Stimulated activated CD8-positive, alpha-beta memory T cell treated with anti-CD3 and anti-CD28 coated beads, Interleukin-4, amount 100 ng/mL, for 1 hour (primary cell): ENCODE measurements at places on chromosomes 2 and 18.

GRCh38 chr18:63363951-63364350 lies 3.1 kb downstream of the KDSR start:
- no peak for DNase-seq

DNA sequence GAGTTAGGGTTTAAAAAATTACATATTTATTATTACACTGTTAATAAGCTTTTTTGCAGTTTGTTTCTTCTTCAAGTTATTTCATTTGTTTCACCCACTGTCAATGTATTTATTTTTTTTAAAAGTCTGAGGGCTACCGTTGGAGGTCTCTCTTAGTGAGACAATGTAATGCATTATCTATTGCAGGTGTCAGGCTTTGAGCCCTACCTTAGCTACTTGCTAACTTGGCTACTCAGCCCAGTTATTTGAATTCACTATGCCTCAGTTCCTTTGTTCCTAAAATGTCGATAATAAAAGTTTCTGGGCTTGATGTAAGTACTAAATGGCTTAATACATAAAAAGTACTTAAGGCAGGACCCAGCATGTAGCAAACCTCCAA lies 458 bp upstream of the TFPI start:
- no peak for DNase-seq

GRCh38 chr2:42192652-42193566 lies 23.8 kb downstream of the EML4 start:
- DNase-seq = no peak

- DNase-seq = no peak
Measured at GRCh38 chr2:99775585-99775984, 285.8 kb upstream of the REV1 start.

- no peak for DNase-seq
Measured at GRCh38 chr2:224885836-224886547, 156.3 kb downstream of the DOCK10 start.

- DNase-seq = no peak
Measured at GRCh38 chr2:214069254-214069653, 341.6 kb upstream of the VWC2L start.

DNA sequence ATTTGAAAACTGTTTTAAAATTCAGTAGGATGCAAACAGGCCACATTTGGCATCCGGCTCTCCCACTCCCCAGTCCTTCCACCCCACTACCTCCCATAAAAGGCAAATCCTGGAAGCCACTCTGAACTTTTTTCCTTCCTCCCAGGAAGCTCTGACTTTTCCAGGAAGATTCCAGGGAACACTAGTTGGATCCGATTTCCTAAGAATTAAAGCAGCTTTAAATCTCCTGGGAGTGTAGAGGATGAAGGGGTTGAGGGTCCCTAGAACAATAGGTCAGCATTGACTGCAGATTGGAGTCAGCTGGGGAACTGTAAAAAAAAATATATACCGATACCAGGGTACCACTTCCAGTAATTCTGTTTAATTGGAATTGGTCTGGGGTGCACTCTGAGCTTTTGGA lies 76.9 kb downstream of the CRIM1 start:
- no peak for DNase-seq

DNA sequence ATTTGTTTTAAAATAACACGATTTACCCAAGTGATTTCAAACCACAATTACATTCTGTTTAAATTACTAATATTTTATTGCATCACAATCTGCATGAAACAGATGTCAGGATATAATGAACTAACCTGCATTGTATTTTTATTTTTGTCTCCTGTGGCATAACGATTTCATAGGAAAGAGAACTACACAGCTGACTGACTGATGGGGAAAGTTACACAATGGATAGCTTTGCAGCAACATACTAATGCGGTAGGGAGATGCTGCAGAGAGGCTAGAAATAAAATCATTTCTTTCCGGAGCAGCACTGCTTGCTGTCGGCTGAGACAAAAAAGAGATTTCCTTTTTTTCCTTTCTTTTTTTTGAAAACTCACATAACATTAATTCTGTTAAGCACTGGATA lies 36.9 kb downstream of the SCN1A start:
- no peak for DNase-seq

DNA sequence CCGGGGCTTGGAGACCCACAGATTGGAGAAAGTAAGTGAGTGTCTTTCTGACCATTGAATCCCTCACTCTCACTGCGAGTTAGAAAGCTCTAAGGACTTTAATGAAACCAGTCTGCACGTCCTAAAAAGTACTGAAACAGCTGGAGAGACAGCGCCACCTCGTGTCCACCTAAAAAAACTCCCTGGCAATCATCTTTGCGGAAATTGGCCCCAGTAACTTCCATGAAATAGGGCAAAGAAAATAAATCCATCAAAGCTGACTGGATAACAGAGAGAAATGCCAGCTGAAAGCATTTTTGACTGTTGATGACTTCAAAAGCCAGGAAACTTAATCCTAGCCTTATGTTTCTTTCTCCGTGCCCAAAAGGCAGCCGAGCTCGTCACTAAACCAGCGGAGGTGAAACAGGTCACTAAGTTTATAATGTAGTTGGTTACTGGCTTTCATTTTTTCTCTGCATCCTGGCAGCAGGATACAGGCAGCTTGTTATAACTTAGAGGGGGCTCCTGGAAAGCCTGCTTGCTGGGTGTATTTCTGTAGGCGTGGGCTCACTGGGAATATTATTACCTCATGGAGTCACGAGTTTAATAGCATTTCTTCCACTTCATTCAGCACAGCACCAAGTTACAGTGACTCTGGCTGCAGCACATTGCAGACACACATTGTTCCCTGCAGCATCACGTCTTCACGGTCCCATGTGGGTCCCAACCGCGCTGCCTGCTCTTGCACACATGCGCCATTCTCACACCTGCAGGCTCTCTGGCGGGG lies 266.5 kb downstream of the HRH4 start:
- peak; percentile 26 for DNase-seq

DNA sequence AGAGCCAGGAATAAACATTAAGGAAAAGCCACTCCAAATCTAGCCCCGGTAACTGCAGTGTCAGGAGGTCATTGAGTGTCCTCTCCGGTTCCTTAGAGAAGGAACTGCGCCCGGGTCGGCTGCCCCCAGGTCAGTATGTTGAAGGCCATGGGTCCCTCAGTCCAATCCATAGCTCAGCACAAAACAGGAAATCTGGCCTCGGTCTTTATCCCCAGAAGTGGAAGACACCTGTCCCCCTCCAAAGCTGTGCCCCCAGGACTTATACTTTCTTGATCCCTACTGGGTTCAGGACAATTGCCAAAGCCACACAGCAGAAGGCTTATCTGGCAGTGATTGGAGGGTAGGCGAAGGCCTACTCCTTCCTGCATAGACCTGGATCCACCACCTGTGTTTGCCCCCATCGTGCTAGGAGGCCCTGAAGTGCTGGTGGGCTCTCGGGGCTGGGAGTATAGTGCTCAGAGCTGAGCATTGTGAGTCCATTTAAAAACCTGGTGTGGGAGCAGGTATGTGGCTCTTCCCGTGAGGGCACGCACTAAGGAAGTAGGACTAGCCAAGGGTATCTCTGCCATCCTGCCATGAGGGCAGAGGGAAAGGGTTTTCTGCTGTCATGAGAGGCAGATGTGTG lies 178.6 kb downstream of the SEPTIN10 start:
- no peak for DNase-seq

GRCh38 chr2:16654833-16655444 lies 10.7 kb downstream of the CYRIA start:
- DNase-seq = no peak

- DNase-seq = no peak
Measured at GRCh38 chr2:159811232-159811631, 13.2 kb upstream of the CD302 start.

- DNase-seq = no peak
Measured at GRCh38 chr18:62498616-62499262, 24.1 kb upstream of the ZCCHC2 start.

GRCh38 chr2:45466053-45466452 lies 145.0 kb downstream of the SRBD1 start:
- DNase-seq = no peak

GRCh38 chr2:177314722-177315264 lies 50.3 kb upstream of the NFE2L2 start:
- DNase-seq = no peak

GRCh38 chr2:153091344-153091743 lies 372.9 kb downstream of the ARL6IP6 start:
- DNase-seq = no peak

DNA sequence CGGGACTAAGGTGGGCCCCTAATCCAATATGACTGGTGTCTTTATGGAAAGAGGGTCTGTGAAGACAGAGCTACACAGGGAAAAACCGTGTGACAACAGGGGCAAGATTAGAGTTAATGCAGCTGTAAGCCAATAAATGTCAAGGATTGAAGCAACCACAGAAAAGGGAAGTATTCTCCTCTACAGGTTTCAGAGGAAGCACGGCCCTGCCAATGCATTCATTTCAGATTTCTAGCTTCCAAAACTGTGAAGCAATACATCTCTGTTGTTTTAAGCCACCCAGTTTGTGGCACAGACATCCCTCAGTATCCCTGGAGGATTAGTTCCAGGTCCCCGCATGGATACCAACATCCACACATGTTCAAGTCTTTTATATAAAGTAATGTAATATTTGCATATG lies 48.8 kb downstream of the SPP2 start:
- no peak for DNase-seq

DNA sequence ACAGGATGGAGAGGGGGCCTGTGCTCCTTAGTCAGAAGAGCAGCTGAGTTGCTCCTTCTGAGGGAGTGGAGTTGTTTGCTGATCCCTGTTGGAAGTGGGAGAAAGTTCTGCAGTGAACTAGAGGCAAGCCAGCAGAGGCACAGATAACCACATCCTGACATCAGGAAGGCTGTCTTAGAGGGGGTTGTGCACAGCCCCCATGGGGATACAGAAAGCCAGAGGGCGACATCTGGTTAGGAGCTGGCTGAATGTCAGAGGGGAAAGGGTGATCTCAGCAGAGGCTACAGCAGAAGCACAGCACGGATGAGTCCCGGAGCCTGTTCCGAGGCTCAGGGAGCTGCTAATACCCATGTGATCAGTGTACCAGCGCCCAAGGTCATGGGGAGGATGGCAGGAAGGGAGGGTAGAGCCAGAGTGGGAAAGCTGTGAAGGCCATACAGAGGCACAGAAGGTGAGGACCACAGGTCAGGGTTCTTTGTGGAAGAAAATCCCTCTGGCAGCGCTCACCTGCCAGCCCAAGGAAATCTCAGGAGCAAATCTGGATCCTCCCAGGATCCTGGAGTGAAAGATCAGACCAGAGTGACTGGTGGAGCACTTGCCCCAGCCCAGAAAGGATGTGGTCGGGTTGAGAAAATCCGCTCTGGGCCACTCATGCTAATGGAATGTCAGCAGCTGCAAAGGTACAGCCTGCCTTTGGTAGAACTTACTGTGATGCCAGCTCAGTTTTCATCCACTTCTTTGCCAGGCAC lies 111.8 kb downstream of the STPG4 start:
- no peak for DNase-seq

- no peak for DNase-seq
Measured at GRCh38 chr2:219521066-219521880, 7.0 kb downstream of the ASIC4 start.

DNA sequence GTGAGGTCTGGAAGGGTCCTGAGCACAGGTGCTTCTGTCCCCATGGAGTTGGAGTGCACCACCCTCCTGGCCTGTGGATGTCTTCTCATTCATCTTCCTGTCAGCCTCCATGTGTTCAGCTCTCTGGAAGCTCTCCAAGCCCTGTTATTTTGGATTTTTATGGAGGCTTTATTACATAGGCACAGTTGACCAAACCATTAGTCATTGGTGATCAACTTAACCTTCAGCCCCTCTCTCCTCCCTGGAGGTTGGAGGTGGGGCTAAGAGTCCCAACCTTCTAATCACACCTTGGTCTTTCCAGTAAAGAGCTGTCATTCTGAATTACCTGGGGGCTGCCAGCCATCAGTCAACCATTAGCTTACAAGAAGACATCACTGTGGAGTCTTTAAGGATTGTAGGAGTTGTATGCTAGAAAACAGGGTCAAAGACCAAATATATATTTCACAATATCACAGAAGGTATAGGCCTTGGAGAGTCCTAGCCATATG lies 7.5 kb upstream of the MCFD2 start:
- DNase-seq = no peak

- no peak for DNase-seq
Measured at GRCh38 chr18:46242183-46242582, 138.0 kb downstream of the HAUS1 start.

- no peak for DNase-seq
Measured at GRCh38 chr2:140775411-140775810, 1355.4 kb downstream of the LRP1B start.

- no peak for DNase-seq
Measured at GRCh38 chr18:31268985-31269406, 49.0 kb upstream of the DSG1 start.

DNA sequence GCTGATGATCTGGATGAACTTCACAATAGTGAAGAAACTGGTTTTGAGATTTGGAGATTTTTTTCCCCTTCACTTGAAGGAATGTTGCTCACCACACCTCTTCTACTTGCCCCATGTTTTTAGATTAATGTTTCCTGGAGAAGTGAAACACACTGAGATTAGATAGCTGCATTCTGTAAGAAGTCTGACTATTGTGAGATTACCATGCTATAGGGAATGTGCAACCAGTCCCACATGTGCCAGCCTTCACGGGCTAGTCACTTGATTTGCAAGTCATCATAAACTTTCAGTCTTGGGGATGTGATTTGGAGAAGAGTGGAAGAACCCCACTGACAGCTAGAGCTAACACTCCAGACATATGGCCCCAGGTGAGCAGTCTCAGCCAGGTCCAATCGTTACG lies 7.4 kb upstream of the CCNYL1 start:
- DNase-seq = no peak

GRCh38 chr2:36397728-36398413 lies 42.3 kb downstream of the CRIM1 start:
- DNase-seq = no peak

DNA sequence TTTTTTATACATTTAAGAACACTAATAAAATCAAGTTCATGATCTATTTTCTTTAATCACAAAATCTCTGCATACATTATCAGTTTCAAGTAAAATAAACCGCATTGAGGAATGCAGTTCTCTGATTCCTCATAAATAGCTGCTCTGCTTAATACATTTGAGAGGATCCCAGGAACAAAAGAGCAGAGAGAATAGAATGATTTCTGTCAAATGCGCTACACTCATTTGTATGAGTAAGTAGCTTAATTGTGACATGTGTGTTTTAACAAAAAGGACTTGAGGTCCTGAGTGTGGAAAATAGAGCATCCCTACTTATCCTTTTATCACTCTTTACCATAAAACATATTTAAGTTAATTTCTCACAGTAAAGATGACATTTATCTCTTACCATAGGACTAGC lies 134.0 kb downstream of the PID1 start:
- DNase-seq = no peak

- no peak for DNase-seq
Measured at GRCh38 chr18:74289137-74289536, 2.6 kb downstream of the CYB5A start.

DNA sequence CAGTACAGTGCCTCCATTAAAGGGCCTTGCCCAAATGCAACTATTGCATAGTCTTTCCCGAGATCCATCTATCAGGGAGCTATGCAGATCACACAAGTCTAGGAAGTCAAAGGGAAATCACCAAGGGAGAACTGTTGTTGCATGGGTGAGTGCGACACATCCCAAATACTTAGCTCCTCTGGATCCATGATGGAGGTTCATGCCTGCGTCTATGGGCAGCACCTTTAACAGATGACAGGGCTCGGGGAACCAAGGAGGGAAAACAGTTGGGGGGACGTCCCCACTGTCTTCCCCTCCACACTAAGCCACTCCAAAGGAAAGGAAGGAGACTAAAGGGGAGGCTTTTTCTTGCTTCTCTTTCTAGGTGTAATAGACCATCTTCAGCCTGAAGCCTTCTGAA lies 552.8 kb upstream of the PKDCC start:
- DNase-seq = no peak
